ENCODE measurements at places on chromosomes 6 and 20.

GRCh38 chr6:151036869-151037680 lies 171.6 kb downstream of the MTHFD1L start:
- no peak for DNase-seq

GRCh38 chr6:54813892-54814291 lies 32.7 kb upstream of the FAM83B start:
- DNase-seq = no peak

- no peak for DNase-seq
Measured at GRCh38 chr20:528923-529604, 14.5 kb downstream of the CSNK2A1 start.

GRCh38 chr6:143872201-143872600 lies 7.9 kb downstream of the ZC2HC1B start:
- DNase-seq = no peak

- no peak for DNase-seq
Measured at GRCh38 chr6:131000544-131000943, 62.5 kb downstream of the EPB41L2 start.

DNA sequence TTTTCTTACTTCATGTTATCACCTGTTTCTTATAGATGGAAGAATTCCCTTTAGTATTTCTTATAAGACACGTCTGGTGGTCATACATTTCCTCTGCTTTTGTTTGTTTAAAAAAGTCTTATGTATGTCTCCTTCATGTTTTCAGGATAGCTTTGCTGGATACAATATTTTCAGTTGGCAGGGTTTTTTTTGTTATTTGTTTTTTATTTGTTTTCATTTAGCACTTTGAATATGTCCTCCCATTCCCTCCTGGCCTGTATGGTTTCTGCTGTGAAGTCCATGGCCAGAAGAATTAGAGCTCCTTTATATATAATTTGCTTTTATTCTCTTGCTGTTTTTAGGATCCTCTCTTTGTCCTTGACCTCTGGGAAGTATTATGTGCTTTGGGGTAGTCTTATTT lies 82.7 kb upstream of the RAB32 start:
- DNase-seq = no peak

GRCh38 chr6:73796881-73797280 lies 100.9 kb downstream of the CD109 start:
- DNase-seq = no peak

- no peak for DNase-seq
Measured at GRCh38 chr6:37077191-37077904, 71.9 kb downstream of the FGD2 start.

- DNase-seq = no peak
Measured at GRCh38 chr6:169827290-169827717, 75.9 kb downstream of the ERMARD start.
